DMS 273 treated with DMSO at 0.1 percent for 48 hours (cell line): ENCODE measurements at places on chromosomes 3 and 15.

DNA sequence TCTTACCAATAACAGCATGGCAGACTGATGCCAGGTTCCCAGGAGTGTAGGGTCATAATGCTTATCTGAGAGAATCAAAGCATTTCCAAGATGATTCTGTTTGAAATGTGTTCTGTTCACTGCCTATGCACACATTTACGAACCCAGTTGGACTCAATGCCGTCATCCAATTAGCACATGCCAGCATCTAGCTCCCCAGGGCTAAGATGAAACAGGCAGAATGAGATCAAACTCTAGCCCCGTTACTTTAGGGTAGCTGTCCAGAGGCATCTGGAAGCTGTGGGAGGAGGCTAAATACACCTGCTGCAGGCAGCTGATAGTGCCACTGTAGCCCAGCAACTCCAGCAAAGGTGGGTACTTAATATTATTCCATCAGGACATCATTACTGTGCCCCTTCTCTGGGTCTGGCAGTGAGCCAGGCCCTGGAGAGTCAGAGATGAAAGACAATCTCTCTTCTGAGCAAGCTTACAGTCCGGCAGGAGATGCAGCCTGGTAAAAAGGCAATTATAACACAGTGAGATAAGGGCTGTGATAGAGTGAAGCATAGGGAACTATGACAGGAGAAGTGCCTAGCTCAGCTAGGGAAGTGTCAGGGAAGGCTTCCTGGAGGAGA, 156.4 kb upstream of the PPP2R3A start:
- DNase-seq: no peak

- no peak for DNase-seq
Measured at GRCh38 chr3:177936721-177937120, 599.5 kb upstream of the KCNMB2 start.

DNA sequence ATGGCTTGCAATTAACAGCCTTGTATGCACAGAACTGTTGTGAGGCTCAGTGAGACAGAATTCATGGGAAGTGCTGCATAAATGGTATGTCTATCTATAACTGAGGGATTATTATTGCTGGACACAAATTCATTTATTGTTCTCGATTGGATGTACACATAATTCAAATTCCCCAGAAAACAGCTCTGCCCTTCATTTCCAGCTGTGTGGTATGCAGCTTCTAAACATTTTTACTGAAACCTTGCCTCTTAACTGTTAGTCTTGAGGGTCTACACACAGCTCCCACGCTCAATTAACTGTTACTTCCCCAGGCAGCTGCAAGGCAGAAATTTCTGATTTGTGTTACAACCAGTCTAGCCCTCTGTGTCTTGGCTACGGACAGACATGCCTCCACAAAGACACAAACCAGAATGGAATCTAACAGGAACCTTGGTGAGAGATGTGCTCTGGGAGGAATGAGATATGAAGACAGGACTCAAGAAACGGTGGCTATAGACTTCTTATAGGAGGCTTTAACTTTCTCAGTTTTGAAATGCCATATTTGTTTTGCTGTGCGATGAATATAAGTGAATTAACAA, 139.7 kb upstream of the TBL1XR1 start:
- no peak for DNase-seq

DNA sequence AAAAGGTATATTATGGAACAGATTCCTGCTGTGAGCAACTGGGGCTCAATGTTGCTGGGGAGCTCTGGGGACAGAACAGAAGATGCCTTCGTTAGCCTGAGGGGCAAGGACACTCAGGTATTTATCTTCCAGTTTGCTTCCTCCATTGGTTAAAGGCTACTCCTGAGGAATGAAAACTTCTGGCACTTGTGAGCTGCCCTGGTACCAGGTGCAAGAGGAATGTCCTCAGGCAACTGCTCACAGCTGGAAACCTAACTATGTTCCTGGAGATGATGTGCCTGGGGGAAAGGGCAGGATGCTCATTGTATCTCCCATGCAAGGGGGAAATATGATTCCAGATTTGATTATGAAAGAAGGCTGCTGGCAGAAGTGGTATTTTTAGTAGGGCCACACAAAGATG, 54.0 kb upstream of the BBX start:
- DNase-seq: no peak

DNA sequence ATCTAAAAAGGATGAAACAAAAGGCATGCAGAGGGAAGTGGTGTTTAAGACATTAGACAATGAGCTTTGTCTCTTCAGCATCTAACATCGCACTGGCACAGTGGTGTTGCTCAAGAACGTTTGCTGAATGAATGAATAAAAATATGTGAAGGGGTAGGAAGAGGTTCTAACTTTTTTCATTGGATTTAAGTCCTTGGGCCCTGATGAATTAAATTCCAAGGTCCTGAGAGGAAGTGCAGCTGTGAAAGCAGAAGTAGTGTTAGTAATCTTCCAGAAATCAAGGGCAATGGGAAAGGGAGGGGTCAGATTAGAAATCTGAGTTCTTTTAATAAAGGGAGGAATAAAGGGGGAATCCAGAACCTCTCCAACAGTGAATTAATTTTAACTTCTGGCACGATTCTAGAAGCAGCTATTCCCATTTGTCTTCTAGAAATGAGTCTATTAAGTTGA, 29.6 kb downstream of the TLNRD1 start:
- no peak for DNase-seq

DNA sequence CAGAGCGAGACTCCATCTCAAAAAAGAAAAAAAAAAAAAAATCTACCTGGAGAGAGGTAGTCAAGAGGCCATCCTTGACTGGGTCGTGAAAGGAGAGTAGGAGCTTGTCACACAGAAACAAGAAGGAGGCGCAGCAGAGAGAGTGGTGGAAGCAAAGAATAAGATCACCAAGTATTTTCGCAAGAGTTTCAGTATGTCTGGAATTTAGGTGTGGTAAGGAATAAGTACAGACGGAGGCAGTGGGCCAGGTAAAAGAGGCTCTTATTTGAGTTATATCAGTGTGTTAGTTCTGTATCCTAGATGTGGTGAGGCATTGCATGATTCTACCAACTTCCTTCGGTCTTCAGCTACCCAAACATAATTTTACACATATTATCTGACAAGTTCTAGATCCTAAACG, 14.6 kb upstream of the ATP10A start:
- DNase-seq: no peak

GRCh38 chr3:3101660-3102458, 8.3 kb downstream of the IL5RA start:
- DNase-seq: no peak

GRCh38 chr3:21673393-21673792, 77.6 kb downstream of the ZNF385D start:
- DNase-seq: no peak

GRCh38 chr3:186109897-186110803, 1.3 kb upstream of the ETV5 start:
- DNase-seq: no peak

GRCh38 chr3:55061720-55062034, 133.8 kb upstream of the LRTM1 start:
- no peak for DNase-seq

DNA sequence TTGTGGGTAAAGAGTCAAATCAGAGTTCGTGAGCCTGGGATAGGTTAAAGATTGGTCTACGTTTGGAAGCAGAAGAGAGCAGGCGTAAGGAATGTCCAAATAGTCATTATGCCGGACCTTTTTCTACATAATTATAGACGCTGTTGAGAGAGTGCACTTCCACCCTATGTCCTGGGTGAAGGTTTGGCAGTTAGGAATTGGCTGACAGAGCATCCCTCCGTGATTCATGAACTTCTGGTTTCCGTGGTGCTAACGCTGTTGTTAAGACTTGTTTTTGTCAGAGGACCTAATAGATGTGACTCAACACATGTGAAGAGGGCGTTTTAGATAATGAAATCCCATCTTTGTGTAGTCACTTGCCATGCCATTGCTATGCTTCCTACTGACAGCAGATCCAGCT, 1.1 kb downstream of the EAF1 start:
- no peak for DNase-seq
